ENCODE measurements at places on chromosomes 16 and 17.
A peak's percentile ranks its signal among the peaks of the same experiment; 100 is the strongest.

DNA sequence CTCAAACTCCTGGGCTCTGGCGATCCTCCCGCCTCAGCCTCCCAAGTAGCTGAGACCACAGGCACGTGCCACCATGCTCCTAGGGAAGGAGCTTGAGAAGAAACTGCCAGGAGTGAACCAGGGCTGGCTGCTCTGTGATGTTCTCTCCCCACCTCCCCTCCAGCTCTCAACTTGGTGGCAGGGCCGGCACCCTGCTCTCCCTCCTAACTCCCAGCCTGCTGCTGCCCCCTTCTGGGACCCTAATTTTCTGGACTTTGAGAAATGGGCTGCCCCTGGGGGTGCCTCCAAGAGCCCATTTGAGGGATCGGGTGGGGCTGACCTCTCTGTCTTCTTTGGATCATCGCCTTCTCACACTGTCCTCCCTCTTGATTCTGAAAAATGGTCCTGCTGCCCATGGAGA is 14.9 kb upstream of the STAT3 start:
- DNase-seq = no peak

GRCh38 chr17:72382971-72383722 is 262.3 kb downstream of the SOX9 start:
- DNase-seq = no peak

GRCh38 chr17:66712453-66712852 is 122.5 kb upstream of the CACNG5 start:
- no peak for DNase-seq

DNA sequence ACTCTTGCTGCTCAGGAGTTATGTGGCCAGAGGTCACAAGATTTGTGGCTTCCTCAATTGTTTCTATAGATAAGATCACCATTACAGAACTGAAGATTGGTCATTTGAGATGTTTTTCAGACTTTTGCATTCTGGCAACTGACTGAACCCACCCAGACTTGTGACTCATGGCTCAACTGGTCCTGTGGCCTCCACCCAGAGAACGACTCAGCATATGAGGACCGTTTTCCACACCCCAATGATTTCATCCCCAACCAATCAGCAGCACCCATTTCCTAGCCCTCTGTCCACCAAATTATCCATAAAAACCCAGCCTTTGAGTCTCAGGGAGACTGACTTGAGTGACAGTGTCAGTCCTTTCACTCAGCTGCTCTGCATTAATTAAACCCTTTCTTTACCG is 143.2 kb upstream of the ASIC2 start:
- no peak for DNase-seq

DNA sequence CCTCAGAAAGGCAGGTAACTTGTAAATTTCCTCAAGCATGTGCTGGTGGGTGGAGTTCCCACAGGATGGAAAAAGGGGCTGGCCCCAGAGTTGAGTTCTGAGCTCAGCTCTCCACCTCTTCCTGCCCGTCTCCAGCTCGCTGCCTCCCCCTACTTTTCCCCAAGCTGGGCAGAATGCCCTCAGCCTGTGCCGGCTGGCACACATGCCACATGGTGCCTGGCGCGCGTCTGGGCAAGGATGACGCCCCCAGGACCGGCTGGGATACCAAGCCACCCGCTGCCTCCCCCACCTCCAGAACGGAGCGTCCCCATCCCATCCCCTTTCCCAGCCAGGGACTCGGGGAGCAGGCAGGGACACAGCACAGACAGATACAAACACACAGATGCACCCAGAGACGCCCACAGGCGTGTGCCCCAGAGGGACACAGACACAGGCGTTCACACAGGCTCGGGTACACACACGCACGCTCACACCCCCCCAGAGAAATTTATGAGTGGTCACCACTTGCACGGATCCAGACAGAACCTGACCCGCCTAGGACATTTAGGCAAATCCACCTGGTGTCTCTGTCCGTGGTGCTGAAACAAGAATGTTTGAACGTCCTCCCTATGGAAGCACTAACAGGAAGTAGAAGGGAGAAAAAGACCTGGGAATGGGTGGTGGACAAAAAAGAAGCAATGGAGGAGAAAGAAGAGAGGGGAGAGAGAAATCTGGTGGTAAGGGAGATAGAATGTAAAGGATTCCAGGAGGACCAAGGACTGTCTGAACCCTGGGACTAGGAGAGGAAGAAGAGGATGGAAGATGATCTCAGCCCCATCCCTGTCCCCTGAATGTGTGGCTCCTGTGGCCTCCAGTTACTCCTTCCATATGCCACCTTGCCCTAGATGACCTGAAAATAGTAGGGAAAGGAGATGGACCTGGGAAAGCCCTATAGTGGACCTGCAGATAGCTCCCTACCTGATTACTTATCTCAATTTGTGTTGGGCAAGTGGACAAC is 15.5 kb downstream of the NEUROD2 start:
- peak; percentile 34 for DNase-seq

DNA sequence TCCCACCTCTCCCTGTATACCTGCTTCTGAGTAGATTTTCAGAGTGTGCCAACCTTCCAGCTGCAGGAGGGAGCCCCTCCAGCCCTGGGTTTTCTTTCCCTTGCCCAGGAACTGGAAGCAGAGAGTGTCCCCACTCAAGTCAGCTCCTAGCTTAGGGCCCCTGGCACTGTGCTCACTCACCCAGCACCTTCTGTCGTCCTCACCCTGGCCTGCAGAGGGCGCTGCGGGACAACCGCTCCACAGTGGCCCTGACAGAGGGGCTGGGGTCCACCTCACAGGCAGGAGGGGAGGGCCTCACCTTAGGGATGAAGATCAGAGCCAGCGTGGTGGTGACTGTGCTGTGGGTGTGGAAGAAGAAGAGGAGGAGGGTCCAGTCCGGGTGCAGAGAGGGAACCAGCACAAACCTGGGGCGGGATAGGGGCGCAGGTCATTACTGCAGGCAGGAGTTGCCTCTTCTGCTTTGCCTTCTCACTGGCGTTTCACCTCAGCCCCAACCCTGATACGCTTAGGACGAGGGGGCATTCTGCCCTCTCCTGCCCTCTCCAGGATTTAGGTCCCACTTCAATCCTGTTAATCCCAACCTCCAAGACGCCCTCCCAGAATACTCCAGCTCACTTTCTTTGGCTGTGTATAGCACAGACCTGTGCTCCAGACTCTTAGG is 10.0 kb downstream of the GPR179 start:
- no peak for DNase-seq

DNA sequence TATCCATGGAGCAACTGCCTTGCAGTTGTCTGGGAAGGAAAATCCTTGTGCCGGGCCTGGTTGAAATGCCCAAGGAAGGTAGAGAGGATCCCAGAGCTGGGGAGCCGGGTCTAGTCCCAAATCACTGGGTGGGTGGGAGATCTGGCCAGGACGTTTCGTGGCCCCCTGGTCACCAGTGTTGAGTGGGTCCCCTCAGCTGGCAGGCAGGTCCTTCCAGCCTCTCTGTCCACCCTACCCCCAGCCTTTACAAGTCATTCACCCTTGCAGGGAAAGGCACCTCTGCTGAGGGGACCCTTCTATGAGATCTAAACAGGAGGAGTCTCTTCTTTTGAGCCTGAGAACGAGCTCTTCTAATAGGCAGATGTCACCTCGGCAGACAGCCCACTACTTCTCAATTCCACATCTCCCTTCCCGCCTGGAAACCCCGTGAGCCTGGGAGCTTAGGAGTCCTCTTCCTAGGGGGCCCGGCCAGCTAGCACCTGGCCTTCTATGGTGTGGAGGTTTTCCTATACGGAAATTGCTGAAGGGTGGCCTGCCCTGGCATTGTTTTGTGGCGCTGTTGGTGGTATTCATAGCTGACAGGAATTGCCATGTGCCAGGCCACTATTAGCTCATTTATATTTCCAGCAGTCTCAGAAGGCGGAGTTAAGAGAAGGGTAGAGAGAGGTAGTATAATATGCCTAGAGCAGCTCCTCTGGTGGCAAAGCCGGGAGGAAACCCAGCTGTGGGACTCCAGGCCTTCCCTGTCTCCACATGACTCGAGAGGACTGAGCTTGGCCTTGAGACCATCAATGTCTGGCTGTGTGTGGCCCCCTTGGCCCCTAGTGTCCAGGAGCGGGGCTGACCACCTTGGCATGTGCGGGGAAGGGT is 13.3 kb downstream of the MPRIP start:
- DNase-seq = no peak

DNA sequence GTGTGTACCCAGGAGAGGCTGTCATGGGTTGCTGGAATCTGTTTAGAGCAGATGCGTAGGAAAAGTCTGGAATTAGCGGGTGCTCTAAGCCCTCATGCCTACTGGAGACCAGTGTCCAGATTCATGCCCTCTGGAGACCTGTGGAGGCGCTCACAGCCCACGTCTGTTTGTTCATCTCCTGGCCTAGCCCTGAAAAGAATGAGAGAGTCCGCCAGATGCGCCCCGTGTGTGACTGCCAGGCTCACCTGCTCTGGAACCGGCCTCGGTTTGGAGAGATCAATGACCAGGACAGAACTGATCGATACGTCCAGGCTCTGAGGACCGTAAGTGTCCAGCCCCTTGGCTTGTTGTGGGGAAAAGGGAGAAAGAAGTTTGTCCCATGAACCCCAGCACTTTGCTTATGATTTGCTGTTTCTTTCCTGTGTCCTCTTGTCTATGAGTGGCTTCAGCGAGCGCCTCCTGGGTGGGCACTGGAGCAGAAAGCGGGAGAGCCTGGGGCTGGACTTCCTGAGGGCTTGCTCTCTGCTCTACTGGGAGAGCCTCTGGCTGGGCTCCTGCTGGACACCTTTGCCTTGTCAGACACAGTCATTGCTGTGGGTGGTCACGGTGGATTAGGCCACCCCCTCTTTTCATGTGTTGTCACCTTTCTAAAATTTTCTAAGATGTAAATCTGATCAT is 35.3 kb downstream of the PRMT7 start:
- no peak for DNase-seq

DNA sequence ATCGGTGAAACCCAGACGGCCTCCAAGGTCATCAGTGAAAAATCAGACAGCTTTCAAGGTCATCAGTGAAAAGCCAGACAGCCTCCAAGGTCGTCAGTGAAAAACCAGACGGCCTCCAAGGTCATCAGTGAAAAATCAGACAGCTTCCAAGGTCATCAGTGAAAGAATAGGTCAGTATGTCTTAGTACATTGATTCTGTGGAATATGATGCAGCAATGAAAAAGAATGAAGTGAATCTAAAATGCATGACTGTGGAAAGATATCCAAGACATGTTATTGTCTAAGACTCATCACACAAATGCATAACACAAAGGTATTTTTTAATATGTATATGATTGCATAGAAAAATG is 72.5 kb downstream of the CMIP start:
- DNase-seq = no peak

- peak; percentile 26 for DNase-seq
Observed at GRCh38 chr16:84754353-84754856, 54.6 kb downstream of the USP10 start.

- DNase-seq = no peak
Observed at GRCh38 chr17:50187751-50188530, 13.5 kb downstream of the COL1A1 start.

GRCh38 chr17:27497696-27498095 is 41.4 kb downstream of the KSR1 start:
- no peak for DNase-seq

- peak; percentile 28 for DNase-seq
Observed at GRCh38 chr17:55348749-55349354, 72.8 kb downstream of the MMD start.

DNA sequence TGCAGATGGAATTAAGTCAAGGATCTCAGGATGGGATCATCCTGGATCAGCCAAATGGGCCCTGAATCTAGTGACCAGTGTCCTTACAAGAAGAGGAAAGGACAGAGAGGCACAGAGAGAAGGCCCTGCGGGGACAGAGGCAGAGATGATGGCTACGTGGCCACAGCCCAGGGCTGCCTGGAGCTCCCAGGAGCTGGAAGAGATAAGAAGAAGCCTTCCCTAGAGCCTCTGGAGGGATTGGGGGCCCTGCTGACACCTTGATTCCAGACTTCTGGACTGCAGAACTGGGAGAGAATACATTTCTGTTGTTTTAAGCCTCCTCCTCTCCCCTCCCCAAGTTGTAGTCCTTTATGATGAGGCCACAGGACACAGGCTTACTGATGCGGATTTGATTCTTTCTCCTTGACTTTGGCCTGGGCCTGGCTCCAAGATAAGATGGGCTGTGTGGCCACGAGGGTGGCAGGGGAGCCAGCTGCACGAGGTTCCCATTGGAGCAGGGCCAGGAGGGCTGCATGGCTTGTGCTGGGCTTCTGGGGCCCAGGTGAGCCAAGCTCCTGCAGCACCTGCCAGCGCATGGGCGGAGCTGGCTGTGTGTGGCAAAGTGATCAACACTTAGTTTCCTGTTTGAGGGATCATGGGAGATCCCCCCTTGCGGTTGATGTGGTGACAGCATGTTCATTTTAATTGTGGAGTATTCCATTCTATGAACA is 146.1 kb downstream of the IRF8 start:
- no peak for DNase-seq

- no peak for DNase-seq
Observed at GRCh38 chr17:44044071-44044470, 22.4 kb downstream of the LSM12 start.

GRCh38 chr17:41813699-41814124 is 908 bp downstream of the FKBP10 start:
- no peak for DNase-seq

- DNase-seq = no peak
Observed at GRCh38 chr16:77989846-77990245, 32.5 kb upstream of the CLEC3A start.

DNA sequence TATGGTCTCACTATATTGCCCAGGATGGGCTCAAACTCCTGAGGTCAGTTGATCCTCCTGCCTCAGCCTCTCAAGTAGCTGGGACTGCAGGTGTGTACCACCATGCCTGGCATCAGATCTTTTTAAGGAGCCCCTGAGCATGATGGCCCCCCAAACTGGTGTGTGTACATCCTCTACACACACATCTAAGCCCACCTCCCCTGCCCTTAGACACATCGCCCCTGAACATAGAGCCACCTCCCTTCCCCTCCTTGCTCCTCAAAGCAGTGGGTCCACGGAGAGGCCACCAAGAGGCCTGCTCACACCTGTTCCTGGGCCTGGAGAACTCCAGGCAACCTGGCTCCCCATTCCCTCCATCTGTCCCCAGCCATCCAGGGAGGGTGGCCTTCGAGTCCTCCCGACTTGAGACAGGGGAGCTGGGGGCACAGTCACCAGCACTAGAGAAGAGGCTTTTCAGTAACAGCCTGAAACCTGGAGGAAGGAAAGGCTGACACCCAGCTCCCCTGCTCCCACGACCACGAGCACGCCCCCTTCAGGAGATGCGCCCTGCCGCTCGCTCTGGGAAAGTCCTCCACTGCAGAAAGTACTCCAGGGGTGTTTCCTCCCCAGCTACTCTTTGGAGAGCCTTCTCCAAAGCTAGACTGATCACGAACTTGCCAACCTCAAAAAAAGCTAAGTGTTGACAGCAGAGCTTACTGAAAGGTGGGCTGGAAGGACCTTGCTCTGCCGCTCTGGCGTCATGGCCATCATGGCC is 12.6 kb upstream of the PRR29 start:
- DNase-seq = no peak

- DNase-seq = no peak
Observed at GRCh38 chr16:67425580-67425979, 5.3 kb upstream of the HSD11B2 start.

- no peak for DNase-seq
Observed at GRCh38 chr17:17440010-17440843, 36.6 kb upstream of the MED9 start.

- DNase-seq = no peak
Observed at GRCh38 chr17:34580685-34581445, 1.5 kb downstream of the TMEM132E start.

- no peak for DNase-seq
Observed at GRCh38 chr16:54400261-54400660, 113.7 kb upstream of the IRX3 start.

- no peak for DNase-seq
Observed at GRCh38 chr17:16415031-16415924, at the start of gene TRPV2. TSS of gene TRPV2 (plus strand) at chr17:16415571. CDS start at chr17:16417669, 2,098 bp downstream.

Measured in cerebellar nuclear complex (tissue), 1 donor.